A549 treated with Mapracorat at 1 μM for 4 hours (cell line): ENCODE measurements at places on chromosomes 1 and 21. TPM values are rescaled to one million over a fixed set of nuclear protein-coding genes. Genes with fewer than 3 reads are reported as not detected.

COL6A1 gene
- total RNA-seq, result 15.8 to 22.9 TPM (median 20.3 TPM) in 5 replicates

AVPR1B gene
- not detected in 5 replicates for total RNA-seq

PTPRC gene
- total RNA-seq, result not detected in 5 replicates

MPZ gene
- total RNA-seq, result 0.09 to 0.43 TPM (median 0.27 TPM) in 4 of 5 replicates, not detected in the other

DMBX1 gene
- 0.63 to 1.2 TPM (median 0.94 TPM) in 5 replicates for total RNA-seq

ADAMTS4 gene
- 0.02 TPM in 1 of 5 replicates, not detected in the others for total RNA-seq

KRTAP22-1 gene
- not detected in 5 replicates for total RNA-seq

SOAT1 gene
- 21.7 to 34.4 TPM (median 29.6 TPM) in 5 replicates for total RNA-seq

C21orf91 gene
- 1.2 to 2.7 TPM (median 2.1 TPM) in 5 replicates for total RNA-seq

MAP3K21 gene
- 7.4 to 9.8 TPM (median 8.9 TPM) in 5 replicates for total RNA-seq

SLC9C2 gene
- total RNA-seq, result not detected in 5 replicates

SPRR2G gene
- total RNA-seq, result not detected in 5 replicates

ANGPTL7 gene
- total RNA-seq, result not detected in 5 replicates

CFHR2 gene
- total RNA-seq, result not detected in 5 replicates
